ENCODE measurements at places on chromosomes 1 and 21. TPM values are rescaled to one million over a fixed set of nuclear protein-coding genes. Genes with fewer than 3 reads are reported as not detected.

DNA sequence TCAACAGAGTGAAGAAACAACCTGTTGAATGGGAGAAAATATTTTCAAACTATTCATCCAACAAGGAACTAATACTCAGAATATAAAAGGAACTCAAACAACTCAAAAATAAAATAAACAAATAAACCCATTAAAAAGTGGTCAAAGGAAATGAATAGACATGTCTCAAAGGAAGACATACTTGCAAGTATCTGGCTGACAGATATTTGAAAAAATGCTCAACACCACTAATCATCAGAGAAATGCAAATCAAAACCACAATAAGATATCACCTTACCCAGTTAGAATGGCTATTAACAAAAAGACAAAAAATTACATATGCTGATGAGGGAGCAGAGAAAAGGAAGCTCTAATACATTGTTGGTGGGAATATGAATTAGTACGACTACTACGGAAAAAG lies 38.2 kb downstream of the TNFSF4 start:
- no peak for DNase-seq

DNA sequence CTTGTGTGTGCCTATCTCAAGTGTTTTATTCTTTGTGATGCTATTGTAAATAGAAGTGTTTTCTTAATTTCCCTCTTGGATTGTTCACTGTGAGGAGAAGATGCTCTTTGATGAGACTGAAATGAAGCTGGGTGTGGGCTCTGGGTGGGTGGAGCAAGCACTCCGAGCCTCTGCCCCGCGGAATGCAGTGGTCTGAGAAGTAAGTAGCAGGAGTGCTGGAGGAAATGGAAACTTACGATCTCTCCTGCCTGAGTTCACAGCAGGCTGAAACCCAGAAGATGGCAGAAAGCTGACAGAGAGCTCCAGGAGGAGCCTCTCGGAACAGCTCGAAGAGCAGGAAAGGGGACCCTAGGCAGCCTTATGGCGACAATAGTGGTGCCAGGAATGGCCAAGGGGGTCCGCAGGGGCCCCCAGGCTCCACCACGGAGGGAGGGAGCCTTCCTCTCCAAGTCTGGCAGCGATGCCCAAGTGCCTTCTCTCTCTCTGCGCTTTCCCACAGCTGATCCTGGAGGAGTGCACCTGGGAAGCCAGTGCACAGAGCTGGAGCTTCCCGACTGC lies 126.8 kb upstream of the COL6A1 start:
- peak; percentile 16 for DNase-seq

DNA sequence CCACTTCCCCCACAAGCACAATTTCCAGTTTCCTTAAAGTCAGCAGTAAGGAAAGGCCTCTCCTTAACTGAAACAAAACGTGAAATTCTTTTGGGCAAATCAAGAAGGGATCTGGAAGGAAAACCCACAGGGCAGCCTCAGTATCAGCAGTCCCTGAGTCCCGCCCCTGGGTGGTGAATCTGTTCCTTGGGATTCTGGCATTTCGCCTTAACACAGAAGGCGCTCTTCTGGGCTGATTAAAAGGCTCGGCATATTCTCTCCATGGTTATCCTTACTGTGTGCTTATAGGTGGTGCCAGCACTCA lies 12.2 kb upstream of the RAB4A start:
- DNase-seq = no peak

DNA sequence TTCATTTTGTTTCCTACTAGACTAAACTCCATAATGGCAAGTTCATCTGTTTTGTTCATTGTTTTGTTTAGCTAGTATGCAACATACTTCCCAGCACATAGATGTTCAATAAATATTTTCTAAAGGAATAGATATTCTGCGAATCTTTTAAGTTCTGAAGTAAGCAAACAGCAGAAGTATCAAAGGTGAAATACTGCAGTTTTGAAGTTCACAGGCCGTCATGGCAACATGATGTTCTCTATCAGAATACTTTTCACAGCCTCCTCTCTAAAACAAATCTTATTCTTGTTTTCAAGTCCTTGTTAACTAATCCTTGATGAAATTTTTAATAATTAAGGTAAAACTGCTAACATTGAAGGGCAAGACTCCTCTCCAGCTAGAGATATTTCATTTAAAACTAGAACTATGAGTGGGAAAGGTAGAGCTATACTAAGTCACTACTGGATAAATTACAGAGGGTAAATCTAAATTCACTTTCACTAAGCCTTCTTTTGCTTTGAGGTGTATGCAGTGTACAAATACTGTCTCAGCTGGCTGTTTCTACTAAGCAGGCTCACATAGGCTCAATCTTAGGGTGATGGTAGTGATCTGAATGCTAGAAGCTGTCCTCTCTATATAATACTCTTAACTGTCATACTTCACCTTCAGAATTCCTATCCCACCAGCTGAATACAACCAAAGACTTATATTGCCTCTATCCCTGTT lies 96.7 kb downstream of the ZZZ3 start:
- DNase-seq = no peak

Gene ANKRD45
- not detected for total RNA-seq

DNA sequence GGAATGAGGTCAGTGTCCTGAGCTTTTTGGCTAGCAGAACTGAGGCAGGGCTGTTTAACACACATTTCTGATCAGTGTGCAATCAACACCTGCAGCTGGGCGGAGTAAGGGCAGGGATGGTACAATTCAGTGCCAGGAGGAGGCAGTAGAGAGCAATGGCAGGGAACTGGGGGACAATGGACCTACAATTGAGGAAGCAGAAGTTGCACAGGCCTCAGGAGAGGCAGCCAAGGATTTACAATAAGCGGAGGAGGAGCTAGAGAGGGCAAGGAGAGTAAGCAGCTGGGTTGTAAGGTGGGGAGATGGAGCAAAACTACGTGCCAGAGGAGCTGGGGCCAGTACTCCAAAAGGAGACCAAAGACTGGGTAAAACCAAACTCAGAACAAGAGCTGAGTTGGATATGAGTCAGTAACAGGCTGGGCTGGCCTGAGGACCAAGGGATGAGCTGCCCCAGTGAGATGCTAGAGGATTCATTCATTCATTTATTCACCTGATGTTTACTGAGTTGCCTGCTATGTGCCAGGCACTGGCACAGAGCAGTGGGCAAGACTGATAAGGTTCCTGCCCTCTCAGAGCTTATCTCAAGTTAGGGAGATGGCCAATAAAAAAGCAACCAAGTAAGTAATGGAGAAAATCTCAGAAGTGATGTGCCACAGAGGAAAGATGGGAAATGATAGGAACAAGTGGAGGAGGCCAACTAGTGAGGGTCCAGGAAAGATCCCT lies 10.4 kb upstream of the GALE start:
- DNase-seq = no peak

DNA sequence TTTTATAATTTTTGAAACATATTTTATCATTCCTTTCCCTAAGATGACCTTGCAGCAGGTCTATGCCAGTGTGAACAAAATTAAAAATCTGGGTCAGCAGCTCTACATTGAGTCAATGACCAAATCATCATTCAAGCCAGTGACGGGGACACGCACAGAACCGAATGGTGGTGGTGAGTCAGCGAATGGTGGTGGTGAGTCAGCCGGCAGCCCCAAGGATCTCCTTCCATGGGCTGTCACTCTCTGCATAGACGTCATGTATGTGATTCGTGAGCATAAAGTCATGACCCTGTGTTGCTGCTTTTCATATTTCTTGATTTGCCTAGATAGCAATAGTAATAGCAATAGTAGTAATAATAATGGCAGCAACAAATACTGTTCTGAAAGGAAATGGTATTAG lies 26.3 kb downstream of the PER3 start:
- no peak for DNase-seq

Gene NUF2
- total RNA-seq = 57.0 TPM

Data from activated naive CD4-positive, alpha-beta T cell treated with anti-CD3 and anti-CD28 coated beads, Interleukin-2, amount 50 U/mL, for 72 hours (primary cell).